RWPE2 (cell line): ENCODE measurements at places on chromosomes 3 and 15.

DNA sequence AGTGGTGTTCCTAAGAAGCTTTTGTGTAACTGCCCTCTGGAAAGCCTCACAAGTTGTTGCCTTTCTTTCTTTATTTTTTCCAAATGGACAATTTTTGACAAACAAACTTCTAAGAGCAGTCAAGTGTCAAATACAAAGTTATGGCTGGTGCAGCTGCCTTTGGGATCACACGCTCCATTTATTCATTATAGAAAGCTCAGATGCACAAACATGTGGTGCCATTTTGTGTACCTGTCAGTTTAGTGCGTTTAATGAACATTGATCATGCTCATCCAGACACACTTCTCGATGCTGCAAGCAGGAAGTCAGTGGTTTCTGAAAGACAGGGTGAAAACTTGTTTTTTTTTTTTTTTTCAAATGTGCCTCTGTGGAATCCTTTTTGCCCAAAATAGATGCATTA, 324.5 kb downstream of the CNTN4 start:
- no peak for DNase-seq

GRCh38 chr3:147418808-147419701, 9.9 kb downstream of the ZIC1 start:
- DNase-seq = no peak

DNA sequence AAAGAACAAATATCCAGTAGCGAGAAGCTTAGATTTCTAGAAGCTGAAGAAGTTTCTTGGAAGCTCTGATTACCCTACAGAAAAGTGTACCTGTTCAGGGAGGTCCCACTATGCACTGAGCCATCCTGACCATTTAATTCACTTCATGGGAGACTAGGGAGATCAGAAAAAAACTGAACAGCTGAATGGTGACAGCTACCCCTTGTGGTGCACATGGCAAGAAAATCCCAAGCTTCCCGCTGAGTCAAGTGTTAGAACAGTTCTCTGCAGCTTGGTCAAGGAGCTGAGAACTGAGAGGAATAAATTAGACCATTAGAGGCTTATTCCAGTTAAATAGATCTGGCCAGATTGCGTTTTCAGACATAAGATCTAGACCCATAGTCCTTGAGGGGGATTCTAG, 197.2 kb upstream of the VEPH1 start:
- no peak for DNase-seq

DNA sequence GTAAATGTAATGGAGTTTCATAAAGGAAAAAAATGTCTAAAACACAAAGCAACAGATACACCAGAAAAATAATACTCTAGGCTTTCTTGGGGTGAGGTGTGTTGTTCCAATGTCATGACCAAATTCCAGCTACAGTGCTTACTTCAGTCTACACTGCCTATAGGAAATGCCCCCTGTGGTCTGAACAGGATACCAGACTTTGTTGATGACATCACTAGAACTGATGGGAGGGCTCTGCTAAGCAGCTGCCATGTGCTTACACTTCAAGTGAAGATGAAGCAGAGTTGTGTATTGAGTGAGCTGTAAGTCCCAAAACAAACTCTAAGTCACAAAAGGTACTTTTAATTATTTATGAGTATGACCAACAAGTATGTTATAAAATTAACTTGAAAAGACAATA, 456.1 kb upstream of the IL12A start:
- DNase-seq = no peak

DNA sequence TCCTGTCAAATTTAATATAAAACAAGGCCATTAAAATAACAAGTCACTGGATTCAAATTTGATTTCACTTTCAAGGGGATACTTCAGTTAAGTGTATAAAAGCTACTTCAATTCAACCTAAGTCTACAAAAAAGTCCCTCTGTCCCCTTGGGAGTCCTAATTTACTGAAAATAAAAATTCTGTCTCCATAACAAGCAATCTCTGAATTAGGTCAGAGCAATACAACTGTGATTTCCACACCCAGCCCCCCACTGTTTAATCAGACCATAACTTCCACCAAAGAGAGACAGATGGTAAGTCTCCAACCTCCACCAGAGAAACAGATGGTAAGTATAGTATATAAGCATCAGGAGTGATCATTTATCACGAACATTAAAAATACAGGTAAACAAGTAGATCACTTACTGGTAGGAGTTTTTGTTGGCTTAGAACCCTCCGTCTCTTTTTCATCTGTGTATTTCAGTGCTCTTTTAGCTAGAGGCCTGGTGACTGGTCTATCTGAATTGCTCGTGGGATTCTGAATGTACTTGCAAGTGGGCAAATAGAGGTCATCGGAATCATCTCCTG, 12.1 kb downstream of the SGO1 start:
- no peak for DNase-seq
